ENCODE measurements at places on chromosomes 6 and 20.
A peak's percentile ranks its signal among the peaks of the same experiment; 100 is the strongest.

DNA sequence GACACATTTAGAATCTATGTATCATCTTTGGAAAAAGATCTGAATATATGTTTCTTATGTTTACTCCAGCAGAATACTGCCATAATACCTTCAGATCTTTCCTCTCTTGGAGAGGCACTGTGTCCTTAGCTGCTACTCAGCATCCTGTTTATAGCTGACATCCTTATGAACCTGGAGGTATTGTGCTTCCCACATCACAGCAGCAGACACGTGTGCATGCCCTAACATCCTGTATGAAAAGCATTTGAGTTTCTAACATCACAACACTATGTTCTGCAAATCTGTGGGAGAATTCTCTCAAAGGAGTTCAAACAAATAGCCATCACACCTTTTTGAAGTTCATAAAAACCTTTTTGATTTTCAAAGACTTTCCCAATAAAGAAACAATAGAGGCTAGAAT is 216.0 kb downstream of the GJA1 start:
- no peak for ATAC-seq

DNA sequence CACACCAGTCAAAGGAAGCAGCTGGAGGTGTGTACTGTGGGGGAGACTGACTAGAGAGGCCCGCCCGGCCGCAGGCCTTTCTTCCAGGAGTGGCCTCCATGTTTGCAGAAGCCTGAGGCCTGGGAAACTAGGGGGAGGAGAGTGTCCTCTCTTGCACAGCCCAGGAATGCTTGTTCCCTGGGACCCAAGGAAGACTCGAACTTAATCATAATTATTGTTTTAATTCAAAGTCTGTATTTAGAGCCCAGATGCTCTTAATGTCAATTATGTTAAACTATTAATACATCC is 23.1 kb downstream of the BNIP5 start:
- no peak for ATAC-seq

DNA sequence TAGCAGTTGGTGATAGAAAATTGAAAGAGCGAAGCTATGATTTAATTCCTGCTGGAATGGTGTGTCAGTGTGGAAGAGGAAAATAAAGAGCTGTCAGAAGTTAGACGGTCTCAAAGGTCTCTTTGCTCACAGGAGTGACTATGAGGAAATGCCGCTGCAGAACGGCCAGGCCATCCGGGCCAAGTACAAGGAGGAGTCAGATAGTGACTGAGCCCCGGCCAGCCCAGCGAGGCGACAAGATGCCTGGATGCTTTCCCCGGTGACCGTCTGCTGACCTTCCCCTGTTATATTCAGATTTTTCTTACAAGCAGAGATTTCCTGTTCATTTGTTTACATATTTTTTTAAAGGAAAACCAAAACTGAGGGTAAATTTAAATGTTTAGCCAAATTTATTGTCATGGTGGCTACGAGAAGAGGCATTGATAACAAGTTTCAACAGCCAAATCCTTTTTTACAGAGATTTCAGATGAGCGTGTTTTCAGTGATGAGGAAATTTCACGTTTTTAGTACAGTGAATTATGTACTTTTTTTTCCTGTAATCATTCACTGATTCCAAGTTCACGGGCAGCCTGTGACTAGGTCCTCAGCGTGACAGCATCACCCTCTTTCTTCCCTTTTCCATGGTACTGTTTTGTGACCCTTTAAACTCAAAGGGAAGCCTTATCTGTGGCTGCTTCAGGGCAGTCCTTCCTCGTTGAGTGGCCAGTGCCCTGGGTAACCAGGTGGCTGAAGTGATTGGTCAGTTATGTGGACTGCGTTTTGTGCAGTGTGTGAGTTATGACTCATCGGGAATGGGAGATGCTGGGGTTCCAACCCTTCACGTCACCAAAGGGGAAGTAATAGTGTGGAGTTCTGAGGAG is 12.6 kb downstream of the DYNLT1 start:
- no peak for ATAC-seq

GRCh38 chr6:90098627-90099026 is 198.0 kb downstream of the BACH2 start:
- no peak for ATAC-seq

- ATAC-seq = no peak
Observed at GRCh38 chr6:96923400-96923799, 1.1 kb upstream of the KLHL32 start.

DNA sequence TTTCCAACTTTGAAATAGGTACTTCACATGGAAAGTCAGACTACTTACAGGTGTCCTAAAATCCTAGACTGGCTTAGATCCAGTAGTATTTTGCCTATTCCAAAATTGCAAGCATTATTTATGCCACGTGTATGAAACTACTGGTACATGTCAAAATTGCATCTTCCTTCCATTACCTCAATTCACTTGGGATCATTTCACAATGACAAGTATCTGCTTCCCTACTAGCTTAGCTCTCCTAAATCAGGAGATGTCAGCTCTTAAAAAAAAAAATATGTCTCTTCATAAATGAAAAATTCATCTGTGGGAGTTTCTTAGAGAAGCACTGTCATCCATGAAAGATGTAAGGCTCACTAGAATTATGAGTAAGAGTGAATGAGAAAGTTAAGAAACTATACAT is 466.6 kb upstream of the MANEA start:
- ATAC-seq = no peak

- peak; percentile 58 for ATAC-seq
Observed at GRCh38 chr6:148878683-148879082, 131.9 kb downstream of the UST start.

DNA sequence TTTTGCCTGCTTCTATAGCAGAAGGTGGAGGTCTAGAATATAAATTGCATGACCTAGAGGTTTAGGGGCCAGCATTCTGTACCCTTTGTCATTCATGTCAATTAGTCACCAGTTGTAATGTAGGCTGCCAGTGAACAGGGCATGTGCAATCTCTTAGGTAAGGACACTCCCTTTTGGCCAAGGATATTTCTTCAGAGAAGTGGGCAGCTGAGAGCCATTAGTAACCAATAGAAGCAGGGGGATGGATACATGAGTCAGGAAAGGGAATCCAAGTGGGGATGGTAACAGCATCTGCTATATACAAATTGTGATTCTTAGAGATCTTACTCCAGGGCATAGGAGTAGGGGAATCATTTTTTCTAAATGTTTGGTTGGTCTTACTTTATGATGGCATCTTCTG is 494.2 kb upstream of the JAG1 start:
- no peak for ATAC-seq

DNA sequence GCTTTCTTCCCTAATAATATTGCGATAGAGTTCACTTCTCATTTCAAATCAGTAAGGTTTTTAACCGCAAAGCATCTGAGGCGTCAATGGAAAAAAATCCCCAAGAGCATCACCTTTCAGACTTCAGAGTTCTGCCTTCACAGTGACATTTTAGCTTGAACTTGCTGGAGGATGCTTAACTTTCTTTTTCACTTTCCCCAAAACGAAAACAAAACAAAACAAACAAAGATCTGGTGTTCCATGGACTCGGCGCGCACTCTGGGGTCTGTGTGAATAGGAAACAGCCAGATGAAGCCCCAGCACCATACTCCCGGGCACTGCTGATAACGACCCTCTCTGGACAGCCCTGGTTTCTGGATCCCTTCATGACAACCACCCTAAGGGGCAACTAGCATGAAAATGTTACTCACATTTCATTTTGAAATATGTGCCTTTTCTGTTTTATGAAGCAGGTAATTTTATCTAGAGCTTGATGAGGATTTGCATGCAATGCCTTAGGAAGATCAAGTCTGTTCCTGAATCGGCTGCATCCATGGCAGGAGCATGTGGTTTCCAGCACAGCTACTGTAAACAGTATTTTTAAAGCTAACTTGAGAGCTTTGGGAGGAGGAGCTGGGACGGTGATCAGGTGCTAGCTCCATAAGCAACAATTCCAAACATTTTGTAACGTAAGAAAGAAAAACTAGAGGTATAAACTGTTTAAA is 44.5 kb downstream of the RAMACL start:
- ATAC-seq = peak; percentile 58

DNA sequence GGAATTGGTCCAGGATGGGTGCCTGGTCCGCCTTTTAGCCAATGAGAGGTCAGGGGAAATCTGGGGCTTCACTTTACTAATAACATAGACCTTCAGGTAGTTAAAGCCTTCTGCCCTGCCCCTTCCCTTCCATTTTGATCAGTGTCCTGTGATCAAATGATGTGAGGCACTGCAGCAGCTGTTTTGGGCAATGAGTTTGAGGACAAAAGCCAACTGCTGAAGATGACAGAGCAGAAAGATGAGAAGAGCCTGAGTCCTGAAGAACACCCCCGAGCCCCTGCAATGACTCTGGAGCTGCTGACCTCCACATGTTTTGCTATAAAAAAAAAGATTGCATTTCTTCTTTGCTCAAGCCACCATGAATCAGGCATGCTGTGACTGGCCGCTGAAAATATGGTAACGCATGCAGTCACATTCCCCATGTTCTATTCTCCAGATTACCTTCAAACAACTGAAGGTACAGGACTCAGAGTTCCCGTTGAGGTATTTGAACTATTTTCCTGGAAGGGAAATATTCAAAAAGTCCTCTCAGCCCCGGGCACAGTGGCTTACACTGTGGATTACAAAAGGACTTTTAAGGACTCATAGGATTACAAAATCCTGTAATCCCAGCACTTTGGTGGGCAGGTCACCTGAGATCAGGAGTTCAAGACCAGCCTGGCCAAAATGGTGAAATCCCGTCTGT is 45.7 kb upstream of the B4GALT5 start:
- ATAC-seq = no peak

- ATAC-seq = peak; percentile 56
Observed at GRCh38 chr20:50848846-50849673, 54.2 kb downstream of the BCAS4 start.

GRCh38 chr20:11270566-11270965 is 596.8 kb upstream of the JAG1 start:
- ATAC-seq = no peak

DNA sequence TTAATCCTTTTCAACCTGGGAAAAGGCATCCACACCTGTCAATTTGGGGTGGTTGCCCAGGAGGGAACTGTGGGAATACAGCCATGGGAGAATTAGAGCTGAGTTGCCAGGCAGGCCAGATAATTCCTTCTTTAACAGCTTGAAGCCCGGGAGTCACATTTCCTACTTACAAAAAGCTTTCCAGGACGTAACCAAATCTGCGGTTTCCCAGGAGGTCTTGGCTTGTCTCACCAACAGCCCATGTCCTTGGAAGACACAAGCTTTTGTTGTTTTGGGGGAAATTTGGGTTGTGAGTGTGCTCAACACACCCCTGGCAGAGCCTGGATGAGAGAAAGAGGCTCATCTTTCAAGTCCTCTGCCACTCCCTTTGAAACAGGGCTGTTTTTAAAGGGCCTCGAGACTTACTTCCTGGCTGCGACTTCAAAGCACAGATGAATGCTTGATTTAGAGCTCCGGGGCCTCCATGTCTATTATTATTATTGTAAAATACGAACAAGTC is 465.9 kb upstream of the BTBD3 start:
- ATAC-seq = no peak

DNA sequence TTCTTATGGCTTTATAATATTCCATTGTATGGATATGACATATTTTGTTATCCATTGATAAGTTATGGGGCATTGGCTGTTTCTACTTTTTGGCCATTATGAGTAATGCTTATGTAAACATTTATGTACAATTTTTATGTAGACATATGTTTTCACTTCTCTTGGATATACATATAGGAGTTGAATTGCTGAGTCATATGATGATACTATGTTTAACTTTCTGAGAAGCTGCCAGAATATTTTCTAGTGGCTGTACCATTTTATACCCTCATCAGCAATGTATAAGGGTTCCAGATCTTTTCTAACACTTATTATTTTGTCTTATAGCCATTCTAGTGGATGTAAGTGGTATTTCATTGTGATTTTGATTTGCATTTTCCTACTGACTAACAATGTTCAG is 23.1 kb downstream of the OTOR start:
- ATAC-seq = no peak

DNA sequence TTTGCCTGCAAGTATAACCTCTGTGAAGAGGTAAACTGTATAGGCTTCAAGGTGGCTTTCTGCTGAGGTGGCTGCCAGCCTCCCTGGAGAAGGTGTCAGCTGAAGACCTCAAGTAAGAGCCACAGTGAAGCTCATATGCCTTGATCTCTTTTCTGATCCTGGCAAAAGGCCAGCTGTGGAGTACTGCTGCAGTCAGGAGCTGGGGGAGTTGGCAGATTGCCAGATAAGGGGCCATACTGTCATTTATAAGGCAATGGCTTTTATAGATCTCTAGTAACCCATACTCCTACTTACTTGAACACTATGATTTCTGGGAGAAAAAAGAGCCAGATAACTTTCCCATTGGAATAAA is 8.8 kb upstream of the CEP85L start:
- no peak for ATAC-seq

DNA sequence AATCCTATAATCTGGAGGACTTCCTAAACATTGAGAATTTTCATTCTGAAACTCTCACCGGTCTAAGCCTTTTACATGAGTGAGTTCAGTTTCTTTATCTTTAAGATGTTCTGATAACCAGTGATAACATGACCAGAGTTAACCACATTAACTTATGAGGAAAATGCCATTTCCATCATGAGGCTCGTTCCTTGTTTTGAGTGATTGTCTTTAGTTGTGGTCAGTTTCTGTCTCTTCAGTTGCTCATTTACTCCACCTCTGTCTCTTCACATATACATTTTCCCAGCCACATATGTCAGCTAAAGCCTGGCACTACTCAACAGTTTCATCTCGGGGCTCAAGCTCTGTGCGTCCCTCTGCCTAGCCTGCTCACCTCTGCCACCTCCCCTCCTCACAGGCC is 70.4 kb downstream of the JAG1 start:
- no peak for ATAC-seq

GRCh38 chr20:3550837-3551236 is 80.0 kb downstream of the ATRN start:
- no peak for ATAC-seq

GRCh38 chr6:109397020-109397419 is 14.8 kb upstream of the CD164 start:
- no peak for ATAC-seq

GRCh38 chr6:135243871-135244796 is 63.0 kb downstream of the MYB start:
- no peak for ATAC-seq

DNA sequence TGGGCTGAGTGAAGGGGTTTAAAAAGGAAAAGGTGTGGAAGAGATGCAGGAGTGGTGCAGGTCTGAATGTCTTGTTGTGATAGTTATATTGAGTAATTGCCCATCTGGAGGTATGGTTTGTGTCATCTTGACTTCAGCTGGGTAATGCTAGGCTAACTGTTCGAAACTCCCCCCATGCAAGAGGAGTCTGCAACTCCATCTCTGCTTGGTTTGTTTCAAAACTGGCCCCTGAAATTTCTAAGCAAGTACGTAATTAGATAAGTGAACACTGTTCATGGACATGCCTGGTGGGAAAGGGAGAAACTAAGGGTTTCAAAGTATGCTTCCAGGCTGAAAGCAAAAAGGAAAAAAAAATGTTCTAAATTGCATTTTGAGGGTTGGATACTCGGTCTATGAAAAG is 17.1 kb downstream of the TTK start:
- ATAC-seq = no peak
